HT-29 (cell line): ENCODE measurements at places on chromosomes 16 and 17.

DNA sequence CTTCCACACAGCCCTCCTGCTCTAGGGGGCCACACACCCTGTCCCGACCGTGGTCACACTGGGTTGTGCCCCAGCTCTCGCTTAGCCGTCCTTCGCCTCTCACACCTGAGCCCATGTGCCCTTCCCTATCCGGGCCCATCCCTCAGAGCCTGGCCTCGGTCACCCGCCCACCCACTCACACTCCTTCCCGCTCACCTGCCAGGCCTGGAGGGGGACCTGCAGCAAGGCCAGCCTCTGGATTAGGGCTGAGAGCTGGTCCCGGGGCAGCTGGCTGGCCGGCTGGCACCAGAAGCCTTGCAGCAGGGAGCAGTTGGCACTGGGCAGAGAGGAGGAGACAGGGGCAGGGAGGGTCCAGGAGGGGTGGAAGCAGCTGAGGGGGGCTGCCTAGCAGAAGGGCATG, 9.7 kb downstream of the RPUSD1 start:
- no peak for DNase-seq

GRCh38 chr17:69692171-69692570, 277.7 kb downstream of the MAP2K6 start:
- DNase-seq: no peak

DNA sequence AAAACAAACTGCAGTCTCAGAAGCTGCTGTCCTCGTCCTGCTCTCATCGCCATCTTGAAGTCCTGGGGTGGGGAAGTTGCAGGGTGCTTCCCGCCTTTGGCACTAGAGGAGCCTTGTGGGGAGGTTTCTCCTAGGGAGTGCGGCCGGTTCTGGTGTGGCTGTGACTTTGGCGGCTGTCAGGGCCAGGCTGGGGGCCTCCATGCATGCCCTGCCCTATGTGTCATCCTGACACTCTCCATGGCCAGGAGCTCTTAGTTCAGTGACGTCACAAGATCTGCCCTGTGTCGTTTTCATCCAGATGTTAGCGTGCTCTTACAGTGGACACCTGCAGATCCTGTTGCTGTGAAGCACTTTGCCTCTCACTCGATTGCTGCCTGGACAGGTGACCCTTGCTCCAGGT, 49.6 kb downstream of the PLD6 start:
- no peak for DNase-seq

DNA sequence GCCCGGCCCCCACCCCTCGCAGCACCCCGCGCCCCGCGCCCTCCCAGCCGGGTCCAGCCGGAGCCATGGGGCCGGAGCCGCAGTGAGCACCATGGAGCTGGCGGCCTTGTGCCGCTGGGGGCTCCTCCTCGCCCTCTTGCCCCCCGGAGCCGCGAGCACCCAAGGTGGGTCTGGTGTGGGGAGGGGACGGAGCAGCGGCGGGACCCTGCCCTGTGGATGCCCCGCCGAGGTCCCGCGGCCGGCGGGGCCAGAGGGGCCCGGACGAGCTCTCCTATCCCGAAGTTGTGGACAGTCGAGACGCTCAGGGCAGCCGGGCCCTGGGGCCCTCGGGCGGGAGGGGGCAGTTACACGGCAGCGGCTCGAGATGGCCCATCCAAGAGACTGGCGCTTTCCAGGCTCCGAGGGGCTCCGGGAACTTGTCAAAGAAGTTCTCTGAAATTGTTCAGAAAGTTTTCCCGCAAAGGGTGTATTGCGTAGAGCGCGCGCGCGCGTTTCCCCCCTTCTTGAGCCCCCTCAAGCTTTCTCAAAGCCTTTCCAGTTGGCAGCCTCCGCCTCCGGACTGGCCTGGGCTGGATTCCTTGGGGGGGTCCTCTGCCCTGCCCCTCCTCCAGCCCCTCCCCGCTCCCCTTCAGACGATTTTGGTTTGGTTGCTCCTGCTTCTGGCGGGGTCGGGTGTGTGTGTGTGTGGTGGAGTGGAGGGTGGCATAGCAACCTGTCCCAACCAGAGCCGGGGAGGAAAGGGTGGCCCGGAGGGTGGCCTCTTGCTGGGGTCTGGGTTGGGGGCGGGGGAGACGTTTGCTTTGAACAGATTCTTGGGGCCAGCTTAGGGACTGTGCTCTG, 504 bp downstream of the ERBB2 start:
- DNase-seq: peak; percentile 27

DNA sequence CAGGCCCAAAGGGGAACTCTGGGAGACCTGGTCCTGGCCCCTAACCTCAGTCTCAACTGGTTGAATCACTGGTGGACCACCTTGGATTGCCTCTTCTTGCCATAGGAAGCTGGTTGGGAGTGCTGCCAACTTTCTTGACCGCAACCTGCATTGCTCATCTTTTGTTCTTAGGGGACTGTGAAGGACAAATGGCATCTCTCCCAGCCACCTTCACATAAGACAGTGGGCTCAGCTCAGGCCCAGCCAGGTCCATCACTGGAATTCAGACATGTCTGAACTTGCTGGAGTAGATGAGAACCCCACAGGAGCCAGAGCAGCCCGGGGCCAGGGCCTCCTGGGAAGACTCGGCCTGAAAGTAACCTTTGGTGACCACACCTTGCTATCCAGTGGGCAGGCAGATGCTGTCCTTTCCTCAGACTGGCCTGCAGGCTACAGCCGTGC, 18.8 kb downstream of the ADORA2B start:
- peak; percentile 43 for DNase-seq

DNA sequence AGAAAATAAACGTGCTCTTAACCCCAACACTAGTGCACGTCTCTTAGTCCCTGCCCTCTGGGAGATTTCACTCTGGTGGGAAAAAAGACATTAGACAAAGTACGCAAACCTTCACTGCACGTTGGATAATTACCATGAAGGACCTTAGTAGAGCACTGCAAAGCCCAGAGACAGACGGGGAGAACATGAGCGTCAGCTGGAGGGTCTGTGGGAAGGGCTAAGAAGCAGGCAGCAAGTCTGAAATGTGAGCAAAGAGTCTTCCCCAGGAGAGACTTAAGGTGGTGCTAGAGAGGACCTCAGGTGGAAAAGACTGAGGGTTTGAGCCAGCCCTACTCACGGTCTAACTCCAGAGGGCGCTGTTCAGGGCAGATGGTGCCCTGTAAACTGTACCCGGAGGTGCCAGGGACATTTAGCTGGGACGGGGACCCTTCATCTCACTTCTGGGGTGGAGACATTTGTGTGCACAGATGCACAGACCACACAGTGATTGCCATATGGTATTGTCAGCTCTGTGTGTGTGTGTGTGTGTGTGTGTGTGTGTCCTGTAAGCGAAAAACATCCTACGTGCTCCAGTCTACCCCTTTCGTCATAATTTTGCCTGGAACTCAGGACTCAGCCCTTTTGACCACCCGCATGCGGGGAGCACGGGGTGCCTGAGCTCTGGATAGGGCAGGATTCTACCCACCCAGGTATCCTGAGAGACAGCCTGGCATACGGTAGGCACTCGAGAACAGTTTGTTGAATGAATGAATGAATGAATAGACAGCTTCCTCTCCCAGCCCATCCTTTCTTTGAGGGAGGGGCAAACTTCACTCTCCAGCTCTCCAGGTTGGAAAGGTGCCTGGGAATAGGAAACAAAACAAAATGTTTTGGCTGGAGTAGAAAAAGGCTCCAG, 10.1 kb upstream of the STAC2 start:
- peak; percentile 71 for DNase-seq

DNA sequence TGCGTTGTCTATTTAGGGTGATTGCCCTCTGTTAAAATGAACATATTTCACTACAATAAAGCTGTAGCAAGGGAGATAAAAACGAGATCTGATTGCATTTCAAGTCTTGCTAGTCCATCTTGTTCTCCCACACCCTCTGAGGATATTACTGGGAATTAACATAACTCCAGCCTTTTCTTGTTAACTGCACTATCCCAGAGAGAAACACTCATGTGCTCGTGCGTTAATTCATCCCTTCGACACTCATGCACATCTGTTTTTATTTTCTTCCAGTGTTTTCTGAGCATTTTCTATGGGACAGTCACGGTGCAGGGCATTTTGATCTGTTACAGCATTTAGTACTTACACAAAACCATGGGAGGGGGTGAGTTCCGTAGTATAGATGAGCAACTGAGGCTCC, 202.1 kb downstream of the CYLD start:
- no peak for DNase-seq

DNA sequence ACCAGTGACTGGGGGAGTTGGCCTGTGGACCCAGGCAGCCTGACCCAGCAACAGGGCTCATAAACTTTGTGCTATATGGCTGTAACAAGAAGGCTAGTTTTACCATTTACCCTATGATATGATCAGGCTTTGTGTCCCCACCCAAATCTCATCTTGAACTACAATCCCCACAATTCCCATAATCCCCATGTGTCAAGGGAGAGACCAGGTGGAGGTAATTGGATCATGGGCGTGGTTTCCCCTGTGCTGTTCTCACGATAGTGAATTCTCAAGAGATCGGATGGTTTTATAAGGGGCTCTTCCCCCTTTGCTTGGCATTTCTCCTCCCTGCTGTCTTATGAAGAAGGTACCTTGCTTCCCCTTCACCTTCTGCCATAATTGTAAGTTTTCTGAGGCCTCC, 111.2 kb upstream of the NLRP1 start:
- DNase-seq: no peak
